H4 (cell line): ENCODE measurements at places on chromosomes 2 and 18.

DNA sequence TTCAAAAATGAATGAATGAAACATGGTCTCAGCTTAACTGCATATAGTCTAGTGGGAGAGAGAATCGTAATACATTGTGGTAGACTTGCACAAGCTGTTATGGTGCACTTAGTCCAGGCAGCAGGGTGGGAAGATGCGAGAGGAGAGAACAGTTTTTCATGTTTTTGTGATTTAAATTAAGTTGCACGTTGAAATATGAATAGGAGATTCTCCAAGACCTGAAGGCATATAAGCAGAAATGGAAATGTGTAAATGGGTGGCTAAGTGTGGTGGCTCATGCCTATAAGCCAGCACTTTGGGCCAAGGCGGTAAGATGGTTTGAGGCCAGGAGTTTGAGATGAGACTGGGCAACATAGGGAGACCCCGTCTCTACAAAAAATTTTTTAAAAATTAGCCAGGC lies 60.5 kb downstream of the TMEM185B start:
- no peak for DNase-seq

DNA sequence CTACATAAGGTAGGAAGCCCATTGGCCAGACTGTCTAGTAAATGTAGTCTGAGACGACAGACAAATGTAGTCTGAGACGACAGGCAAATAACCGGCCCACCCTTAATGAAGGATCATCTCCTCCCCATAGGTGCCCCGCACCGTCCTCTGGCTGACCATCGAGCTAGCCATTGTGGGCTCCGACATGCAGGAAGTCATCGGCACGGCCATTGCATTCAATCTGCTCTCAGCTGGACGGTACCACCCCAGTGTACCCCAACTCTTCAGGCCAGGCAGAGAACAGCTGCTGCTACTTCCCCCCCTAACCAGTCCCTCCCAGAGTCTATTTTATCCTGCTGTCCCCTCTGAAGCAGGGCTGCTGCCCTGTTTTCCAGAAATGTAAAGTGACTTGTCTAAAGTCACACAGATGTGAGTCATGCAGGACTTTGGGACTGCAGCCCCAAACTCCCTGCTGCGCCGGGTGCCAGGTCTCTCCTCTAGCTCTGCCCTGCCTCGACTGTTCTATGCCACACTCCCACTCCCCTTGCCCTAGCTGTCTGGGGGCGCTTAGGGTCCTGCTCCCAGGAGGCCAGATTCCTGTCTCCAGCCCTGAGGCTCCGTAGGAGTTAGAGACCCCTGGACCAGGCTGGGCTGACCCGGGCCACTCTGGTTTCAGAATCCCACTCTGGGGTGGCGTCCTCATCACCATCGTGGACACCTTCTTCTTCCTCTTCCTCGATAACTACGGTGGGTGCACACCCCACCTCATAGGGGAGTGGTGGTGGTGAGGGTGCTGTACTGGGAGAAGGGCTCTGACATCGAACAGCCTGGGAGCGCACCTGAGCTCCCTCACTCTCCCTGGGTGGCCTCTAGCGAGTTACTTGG lies 4.7 kb downstream of the SLC11A1 start:
- no peak for DNase-seq

DNA sequence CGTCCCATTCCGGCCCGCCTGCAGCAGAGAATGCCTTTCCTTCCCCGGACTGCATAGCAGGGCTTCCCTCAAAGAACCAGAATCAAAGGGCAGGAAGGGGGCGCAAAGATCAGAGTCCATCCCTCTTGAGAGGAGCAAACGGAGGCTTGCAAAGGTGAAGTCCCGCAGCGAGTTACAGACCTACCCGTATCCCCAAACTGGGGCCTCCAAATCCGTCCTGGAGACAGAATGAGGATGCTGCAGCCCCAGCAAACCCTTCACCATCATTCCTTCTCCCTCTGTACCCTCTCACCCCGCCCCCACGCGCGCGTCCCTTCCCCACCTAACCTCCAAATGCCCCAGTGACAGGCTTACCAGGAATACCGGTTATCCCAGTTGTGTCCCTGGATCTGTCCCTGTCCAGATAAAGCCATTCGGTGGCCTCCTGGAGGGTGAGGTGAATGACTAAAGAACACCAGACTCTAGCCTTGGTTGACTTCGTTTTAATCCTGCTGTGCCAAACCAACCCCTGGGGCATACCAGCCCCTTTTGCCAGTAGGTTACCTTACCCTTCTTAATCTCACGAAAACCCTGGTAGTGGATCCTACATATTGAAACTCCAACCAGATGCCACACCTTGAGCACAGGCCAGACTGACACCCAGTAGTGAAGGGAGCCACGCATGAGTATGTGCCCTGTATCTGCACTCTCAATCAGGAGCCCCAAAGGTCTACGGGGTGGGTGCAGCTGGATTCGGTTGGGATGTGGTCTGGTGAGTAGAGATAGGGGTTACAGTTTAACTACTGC lies 961 bp upstream of the SLC40A1 start:
- no peak for DNase-seq

- no peak for DNase-seq
These were observed 12.4 kb upstream of the ADCYAP1 start for GRCh38 chr18:892316-892715.

- no peak for DNase-seq
These were observed 109.4 kb downstream of the TANC1 start for GRCh38 chr2:159077869-159078268.

DNA sequence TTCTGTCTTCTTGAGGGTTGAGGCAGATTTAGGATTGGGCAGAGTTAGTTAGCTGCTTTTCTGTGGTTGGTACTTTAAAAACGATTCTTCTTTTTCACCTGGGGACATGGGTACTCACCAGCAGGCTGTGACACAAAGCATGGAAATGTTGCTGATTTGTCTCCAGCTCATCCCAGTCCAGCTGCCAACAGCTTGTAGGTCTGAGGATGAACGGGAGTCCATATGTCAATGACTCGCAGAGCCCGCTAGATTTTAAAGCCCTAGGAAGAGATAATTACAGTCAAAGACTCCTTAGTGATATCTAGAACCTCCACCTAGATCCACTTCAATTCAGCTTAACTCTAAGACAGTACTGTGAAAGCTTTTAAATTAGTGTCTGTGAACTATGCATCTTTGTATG lies 20.8 kb downstream of the DOK1 start:
- DNase-seq, result no peak

DNA sequence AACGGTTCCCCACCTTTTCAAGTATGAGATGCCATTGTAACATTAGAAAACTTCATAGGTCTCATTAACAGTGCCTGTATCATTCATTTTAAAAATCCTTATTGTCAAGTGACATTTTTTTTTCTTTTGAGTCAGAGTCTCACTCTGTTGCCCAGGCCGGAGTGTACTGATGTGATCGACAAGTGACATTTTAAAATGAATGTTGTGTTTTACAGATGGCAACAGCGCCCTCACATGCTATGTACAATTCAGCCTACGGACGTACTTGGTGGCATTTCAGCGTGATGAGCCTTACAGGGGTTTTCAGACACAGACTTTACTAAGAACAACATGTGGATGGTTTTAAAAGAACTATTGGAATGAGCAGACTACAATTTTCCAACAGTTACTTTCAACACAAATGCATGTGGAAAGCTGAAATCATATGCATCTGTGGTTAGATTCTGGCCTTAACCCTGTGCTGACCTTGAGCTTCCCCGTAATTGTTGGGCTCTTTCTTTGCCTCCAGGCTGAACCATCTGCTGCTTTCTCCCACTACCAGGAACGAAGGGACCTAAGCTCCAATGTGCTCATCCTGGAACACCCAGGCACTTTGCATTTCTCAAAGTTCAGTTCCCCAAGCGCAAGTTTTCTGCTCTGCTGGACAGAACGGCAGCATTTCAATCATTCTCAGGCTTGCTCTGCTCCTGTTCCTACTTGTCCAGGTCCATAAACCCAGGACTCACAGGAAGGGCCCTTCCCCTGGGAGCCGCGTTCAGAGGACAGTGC lies 119.9 kb upstream of the NDUFV2 start:
- peak; percentile 56 for DNase-seq

DNA sequence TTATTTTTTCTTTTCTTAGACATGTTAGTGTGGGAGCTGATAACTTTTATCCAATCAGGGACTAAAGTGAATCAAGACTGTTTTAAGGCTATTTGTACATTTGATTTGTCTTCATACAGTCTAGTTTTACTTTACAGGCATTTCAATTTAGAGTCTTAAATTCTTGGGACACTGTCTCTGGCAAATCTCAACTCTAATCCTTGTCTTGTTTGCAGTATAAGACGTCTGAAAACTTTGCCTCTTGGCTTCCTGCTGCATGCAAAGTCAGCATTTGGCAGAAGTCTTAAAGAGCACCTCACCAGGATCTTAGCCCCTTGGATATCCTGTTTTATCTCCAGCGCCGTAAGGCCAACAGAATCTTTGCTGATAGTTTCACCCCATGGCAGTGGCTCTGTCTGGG lies 30.3 kb downstream of the SPOPL start:
- DNase-seq, result no peak

DNA sequence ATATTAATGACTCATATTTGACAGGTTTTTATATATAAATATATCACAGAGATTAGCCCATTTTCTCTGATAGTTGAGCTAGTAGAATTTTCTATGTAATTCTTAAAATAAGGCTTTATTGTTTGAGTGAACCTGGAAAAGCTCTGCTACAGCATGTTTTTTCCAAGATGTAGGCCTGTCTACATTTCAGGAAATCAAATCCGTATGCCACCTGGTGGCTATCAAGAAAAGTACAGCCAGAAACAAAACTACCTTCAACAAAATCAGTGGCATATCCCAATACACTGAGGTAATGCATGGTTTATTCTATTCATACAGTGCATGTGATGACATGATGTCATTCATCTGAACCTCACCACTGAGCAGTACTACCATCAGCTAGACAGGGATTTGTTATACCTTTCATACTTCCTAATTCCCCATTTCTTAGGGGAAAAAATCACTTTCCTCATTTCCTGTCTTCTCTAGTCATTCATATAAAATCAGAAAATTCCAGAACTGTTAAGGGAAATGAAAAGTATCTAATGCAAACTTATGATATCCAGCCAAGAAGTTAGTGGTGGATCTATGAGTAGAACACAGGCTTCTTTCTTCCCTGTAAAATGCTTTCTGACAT lies 310.4 kb upstream of the SYT4 start:
- DNase-seq, result peak; percentile 48

DNA sequence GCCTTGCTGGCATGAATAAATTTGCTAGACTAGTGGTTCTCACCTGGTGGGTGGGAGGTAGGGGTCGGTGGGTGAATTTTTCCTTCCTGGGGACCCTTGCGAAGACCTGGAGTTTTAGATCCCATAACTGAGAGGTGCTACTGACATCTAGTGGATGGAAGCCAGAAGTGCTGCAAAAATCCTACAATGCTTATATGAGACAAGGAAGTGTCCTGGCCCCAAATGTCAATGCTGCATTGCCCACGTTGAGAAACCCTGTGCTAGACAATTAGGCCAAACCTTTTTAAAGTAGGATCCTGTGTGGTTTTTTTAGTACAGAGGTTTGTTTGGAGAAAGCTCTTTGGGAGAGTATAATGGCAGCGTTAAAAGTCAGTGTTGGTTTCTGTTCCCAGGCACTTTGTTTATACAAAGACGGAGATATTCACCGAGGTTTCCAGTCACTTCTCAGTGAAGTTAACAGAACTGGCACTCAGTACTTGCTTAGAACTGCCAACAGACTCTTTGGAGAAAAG lies 9.6 kb downstream of the SERPINB8 start:
- peak; percentile 81 for DNase-seq

GRCh38 chr18:3321133-3321812 lies 59.3 kb downstream of the MYL12B start:
- peak; percentile 65 for DNase-seq

GRCh38 chr2:223994562-223995162 lies 37.4 kb downstream of the MRPL44 start:
- no peak for DNase-seq

GRCh38 chr18:6590326-6590725 lies 139.2 kb upstream of the ARHGAP28 start:
- DNase-seq, result no peak

DNA sequence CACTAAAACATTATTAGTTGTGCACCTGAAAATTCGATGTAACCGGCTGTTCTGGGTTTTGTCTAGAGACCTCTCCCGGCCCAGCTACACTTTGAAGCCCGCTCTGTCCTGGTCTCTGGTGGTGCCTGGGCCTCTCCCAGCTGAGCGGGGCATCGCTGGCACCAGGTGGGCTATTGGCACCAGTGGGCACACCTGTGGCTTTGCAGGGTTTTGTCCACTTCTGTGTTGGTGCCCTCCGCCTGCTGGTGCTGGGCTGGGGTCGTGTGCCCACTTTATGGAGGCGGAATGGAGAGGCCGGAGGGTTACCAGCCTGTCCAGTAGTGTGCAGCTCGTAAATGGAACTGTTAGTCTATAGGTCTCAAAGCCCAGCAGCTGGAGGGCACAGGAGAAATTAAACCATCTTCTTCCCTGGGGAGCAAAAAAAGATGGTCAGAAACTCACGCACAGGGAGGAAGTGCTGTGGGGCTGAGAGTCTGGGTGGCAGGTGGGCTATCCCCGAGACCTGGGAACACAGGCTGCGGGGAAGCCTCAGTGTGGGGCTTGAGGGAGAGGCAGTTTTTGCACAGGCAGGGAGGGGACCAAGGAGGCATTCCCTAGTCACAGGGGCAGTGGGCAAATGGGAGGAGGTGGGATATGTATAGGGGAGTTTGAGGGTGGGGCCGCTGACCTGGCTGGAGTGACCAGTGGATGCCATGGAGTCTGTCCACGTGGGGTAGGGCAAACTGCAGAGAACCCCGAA lies 30.4 kb downstream of the SH3BP4 start:
- no peak for DNase-seq

DNA sequence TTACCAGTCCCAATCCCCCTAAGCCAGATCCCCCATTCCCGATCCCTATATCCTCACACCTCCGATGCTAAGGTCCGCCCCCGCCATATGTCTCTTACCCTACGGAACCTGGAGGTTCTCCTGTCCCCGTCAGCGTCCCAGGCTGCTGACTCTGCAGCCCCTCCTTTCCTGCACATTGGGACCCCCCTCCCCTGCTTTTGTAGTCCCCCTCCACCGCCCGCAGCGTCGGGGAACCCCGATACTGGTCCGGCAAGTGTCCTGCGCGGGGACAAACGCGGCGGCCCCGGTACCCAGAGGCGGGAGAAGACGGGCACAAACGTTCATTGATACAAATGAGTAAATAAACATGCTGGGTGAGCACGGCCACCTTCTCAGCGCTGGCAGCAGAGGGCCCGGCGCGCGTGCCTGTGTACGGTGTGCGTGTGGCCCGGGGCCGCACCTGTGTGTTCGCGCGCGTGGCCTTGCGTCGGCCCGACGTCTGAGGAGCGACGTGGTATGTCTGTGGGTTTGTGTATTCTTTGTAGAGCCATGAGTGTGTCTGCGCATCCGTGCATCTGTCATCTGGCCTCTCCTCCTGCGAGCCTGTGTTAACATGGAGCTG lies 2.0 kb upstream of the CYP26B1 start:
- DNase-seq, result no peak

GRCh38 chr18:658947-659533 lies 1.6 kb downstream of the TYMS start:
- no peak for DNase-seq

GRCh38 chr18:44733069-44733753 lies 52.5 kb downstream of the SETBP1 start:
- DNase-seq, result peak; percentile 60

- no peak for DNase-seq
These were observed 35.7 kb downstream of the MYO3B start for GRCh38 chr2:170213651-170214050.

- DNase-seq, result no peak
These were observed 2.0 kb downstream of the ZNF638 start for GRCh38 chr2:71333619-71334018.

- DNase-seq, result no peak
These were observed 549.0 kb upstream of the PKDCC start for GRCh38 chr2:41498781-41499180.
